ENCODE measurements at places on chromosomes 12 and 14. TPM values are rescaled to one million over a fixed set of nuclear protein-coding genes. Genes with fewer than 3 reads are reported as not detected.

Gene OASL
- total RNA-seq, result 1.1 TPM

Gene NPAS3
- total RNA-seq, result not detected

DNA sequence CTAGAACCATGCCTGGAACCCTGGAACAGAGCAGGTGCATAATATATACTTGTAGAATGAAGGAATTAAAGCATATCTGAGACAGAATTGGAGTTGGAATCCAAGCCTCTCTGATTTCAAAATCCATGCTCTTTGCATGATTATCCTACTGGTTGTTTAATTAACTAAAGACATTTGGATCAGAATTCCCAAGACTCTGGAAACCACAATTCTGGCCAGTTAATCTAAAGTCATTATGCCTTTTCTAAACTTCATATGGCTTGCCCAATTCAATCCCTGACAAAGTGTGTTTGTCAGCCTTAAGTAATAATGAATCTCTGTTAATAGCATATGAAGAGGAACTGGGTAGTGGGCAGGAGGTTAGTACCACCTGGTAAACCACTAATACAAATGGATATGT is 422.6 kb downstream of the ATP23 start:
- H3K36me3 ChIP-seq, result no peaks in the 10 kb centered on the region
- no peak overlapping the region for H3K27ac ChIP-seq
- no peak for DNase-seq
- H3K4me1 ChIP-seq, result no peaks in the 10 kb centered on the region

DNA sequence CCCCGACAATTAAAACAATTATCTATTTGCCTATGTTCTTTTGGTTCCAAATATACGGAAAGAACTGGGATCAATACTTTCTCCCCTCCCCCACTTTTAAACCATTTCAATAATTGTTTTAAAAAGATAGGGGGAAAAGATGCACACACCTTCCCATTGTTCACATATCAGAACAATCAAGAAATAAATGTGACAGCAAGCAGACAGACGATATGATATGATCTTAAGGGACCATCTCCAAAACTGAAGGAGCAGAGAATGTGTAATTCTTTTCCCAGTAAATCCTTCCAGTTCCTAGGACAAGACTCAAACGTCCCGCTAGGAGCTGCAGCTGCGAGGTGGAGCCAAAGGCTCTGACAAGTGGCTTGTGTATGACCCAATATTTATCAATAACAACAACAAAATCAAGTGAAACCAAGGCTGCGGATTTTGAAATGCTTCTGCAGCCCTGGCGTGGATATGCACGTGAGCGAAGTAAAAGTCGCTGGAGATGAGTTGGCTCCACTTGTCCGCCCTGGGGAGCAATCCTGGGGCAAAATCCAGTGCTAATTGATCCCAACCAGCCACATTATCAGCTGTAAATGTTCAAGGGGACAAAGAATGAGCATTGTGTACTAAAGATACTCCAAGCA is 8.2 kb upstream of the FOXG1 start:
- H3K36me3 ChIP-seq, result no peaks in the 10 kb centered on the region
- DNase-seq, result no peak
- H3K27me3 ChIP-seq, result no peaks in the 10 kb centered on the region
- H3K4me1 ChIP-seq, result no peaks in the 10 kb centered on the region
- H3K27ac ChIP-seq, result no peak overlapping the region
- no peak overlapping the region for H3K4me3 ChIP-seq

DNA sequence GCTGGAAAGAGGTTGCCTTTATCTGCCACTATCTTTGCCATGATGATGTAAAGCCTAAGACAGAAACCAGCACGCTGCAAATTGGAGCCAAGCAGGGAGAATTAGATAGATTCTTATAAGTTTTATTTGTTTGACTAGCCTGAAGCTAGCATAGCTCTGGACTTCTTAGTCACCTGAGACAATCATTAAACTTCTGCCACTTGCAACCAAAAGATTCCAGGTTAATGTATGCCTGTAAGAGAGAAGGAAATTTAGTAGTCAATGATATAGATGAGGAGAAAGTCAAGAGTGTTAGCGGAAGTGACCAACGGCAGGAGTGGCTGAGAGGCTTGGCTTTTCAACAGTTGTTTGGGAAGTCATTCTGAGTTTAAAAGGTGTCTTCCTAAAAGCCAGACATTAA is 1106.6 kb downstream of the VRK1 start:
- no peak for DNase-seq
- H3K27me3 ChIP-seq, result no peaks in the 10 kb centered on the region
- no peaks in the 10 kb centered on the region for H3K36me3 ChIP-seq
- H3K27ac ChIP-seq, result no peak overlapping the region
